Hair follicular keratinocyte (primary cell): ENCODE measurements at places on chromosomes 3 and 15. TPM values are rescaled to one million over a fixed set of nuclear protein-coding genes. Genes with fewer than 3 reads are reported as not detected.

The ALDH1L1 gene
- 0.08 and 0.11 TPM in 2 replicates for total RNA-seq

The PARP14 gene
- total RNA-seq, result 7.4 and 13.7 TPM in 2 replicates

The UTS2B gene
- not detected in 2 replicates for total RNA-seq

The LIPC gene
- total RNA-seq, result not detected in 2 replicates

The CPOX gene
- total RNA-seq, result 29.8 and 37.4 TPM in 2 replicates

The LRRC3B gene
- total RNA-seq, result not detected in 2 replicates

The UBAP1L gene
- total RNA-seq, result 0.38 and 0.47 TPM in 2 replicates

The BBS4 gene
- total RNA-seq, result 11.7 and 18.9 TPM in 2 replicates

The OSTN gene
- not detected in 2 replicates for total RNA-seq

The RBP2 gene
- total RNA-seq, result not detected in 2 replicates

The IL12A gene
- total RNA-seq, result 0.23 and 0.42 TPM in 2 replicates

The CYP19A1 gene
- not detected in 2 replicates for total RNA-seq

The TMEM158 gene
- total RNA-seq, result 3.0 and 4.3 TPM in 2 replicates

The MEGF11 gene
- not detected in 2 replicates for total RNA-seq

The GNAT1 gene
- not detected in 2 replicates for total RNA-seq

The HIGD2B gene
- total RNA-seq, result not detected in 2 replicates

The ARHGAP31 gene
- 2.1 and 2.2 TPM in 2 replicates for total RNA-seq

The TPRG1 gene
- 0.30 and 0.47 TPM in 2 replicates for total RNA-seq

The GPR160 gene
- total RNA-seq, result 0.23 and 1.0 TPM in 2 replicates

The NEDD4 gene
- total RNA-seq, result 17.8 and 18.1 TPM in 2 replicates

The PAQR9 gene
- total RNA-seq, result not detected in 2 replicates

The PRSS50 gene
- not detected in 2 replicates for total RNA-seq

The RARRES1 gene
- not detected in 2 replicates for total RNA-seq

The ZCWPW2 gene
- 0.23 and 0.42 TPM in 2 replicates for total RNA-seq

The FRMD5 gene
- 1.3 and 2.5 TPM in 2 replicates for total RNA-seq

The ATP8B4 gene
- total RNA-seq, result not detected in 2 replicates

The COX17 gene
- total RNA-seq, result 24.6 and 29.6 TPM in 2 replicates

The PLCB2 gene
- 1.3 and 1.6 TPM in 2 replicates for total RNA-seq

The VILL gene
- 3.5 and 5.2 TPM in 2 replicates for total RNA-seq

The CCDC54 gene
- total RNA-seq, result not detected in 2 replicates

The HYAL1 gene
- 3.0 and 6.3 TPM in 2 replicates for total RNA-seq

The ATP13A5 gene
- not detected in 2 replicates for total RNA-seq

The P2RY14 gene
- not detected in 2 replicates for total RNA-seq

The SCAPER gene
- 5.9 and 14.6 TPM in 2 replicates for total RNA-seq
